ENCODE measurements at places on chromosomes 12 and 14.

DNA sequence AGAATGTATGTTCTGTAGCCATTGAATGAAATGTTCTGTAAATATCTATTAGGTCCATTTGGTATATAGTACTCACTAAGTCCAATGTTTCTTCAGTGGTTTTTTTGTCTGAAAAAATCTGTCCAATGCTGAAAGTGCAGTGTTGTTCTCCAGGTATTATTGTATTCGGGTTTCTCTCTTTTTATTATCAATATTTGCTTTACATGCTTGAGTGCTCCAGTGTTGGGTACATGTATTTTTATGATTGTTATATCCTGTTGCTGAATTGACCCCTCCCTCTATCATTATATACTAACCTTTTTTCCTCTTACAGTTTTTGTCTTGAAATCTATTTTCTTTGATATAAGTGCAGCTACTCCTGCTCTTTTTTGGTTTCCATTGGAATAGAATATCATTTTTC is 382.2 kb downstream of the CCER1 start:
- DNase-seq, result no peak

DNA sequence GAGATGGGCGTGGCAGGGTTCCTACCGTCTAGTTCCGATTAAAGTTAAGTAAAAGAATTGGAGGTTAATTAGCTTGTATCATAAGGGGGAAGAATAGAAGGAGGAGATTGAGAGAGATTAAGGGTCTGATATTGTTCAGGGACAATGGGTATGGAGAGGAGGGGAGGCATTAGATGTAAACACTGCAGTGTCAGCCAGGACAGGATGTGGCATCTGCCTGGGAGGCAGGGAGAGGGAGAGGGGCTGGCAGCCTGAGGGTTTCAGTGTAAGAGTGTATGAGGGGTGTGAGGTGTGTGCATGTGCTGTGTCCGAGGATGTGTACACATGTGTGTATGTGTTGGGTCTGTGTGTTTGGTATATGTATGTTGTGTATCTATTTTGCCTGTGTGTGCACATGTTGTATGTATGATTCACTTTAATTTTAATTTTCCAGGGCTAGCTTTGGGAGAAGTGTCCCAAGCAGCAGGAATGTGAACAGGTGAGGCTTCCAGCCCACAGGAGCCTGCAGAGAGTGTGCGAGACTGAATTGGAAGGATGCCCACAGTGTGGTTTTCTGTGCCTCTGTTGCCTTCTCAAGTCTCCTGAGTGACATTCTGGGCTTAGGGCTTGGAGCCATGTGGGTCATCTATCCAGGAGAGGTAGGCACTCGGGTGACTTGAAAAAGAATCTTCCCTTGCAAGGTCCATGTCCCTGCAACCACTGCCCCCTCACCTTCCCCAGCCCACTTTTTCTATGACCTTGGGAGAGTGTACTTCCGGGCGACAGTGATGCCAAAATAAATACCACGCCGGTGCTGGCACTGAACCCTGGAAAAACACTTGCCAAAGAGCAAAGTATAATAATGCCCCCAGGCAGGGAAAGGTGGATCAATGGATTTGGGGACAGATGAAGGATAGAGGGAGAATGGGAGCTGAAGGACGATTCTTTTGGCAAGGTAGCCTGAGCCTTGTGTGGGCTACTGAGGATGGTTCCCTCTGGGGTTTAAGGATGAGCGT is 36.8 kb upstream of the DCD start:
- DNase-seq, result no peak

DNA sequence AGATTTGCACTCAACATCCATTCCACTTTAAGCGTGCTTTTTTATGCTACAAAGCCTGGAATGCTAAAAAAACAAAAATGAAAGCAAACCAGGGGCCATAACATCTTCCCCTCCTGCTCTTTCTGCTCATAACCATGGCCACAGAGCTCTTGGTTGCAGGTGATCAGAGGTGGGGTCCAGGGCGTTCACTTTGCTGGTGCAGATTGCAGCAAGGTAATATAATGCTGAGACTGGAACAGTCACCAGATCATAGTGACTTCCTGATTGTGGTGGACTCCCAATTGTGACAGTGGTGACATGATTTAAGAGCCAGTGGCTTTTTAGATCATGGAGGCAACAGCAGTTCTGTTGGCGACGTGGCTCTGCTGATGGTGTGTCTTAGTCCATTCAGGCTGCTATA is 115.0 kb upstream of the CPM start:
- no peak for DNase-seq

- no peak for DNase-seq
Measured at GRCh38 chr14:35386673-35387125, 17.9 kb downstream of the NFKBIA start.

GRCh38 chr14:38611928-38612327 is 356.0 kb upstream of the CLEC14A start:
- no peak for DNase-seq

GRCh38 chr14:48735607-48736006 is 850.6 kb downstream of the RPS29 start:
- no peak for DNase-seq

- DNase-seq, result no peak
Measured at GRCh38 chr14:51327376-51327775, 87.3 kb downstream of the TMX1 start.

GRCh38 chr12:52673713-52674432 is 6.3 kb downstream of the KRT1 start:
- no peak for DNase-seq

GRCh38 chr12:31928246-31929026 is 30.8 kb upstream of the RESF1 start:
- DNase-seq, result no peak

DNA sequence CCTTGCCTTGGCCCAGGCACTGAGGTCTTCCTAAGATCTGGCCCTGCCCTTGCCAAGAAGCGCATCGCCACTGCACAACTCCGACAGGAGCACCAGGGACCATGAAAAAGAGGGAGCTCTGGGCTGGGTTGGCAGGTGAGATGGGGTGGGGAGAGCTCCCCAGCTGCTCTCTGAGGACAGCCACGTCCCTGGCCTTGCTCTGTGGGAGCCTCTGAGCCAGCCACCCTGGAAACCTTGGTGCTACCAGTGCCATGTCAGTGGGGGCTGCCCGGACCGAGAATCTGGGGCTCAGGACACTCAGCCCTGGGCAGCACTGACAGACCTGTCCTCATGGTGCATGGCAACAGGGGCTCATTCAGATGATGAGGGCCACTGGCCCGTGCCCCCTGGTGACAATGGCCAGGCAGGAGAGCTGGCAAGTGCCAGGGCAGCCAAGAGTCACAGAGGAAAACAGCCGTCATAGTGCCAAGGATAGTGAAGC is 134.8 kb downstream of the ZFP36L1 start:
- peak; percentile 11 for DNase-seq

DNA sequence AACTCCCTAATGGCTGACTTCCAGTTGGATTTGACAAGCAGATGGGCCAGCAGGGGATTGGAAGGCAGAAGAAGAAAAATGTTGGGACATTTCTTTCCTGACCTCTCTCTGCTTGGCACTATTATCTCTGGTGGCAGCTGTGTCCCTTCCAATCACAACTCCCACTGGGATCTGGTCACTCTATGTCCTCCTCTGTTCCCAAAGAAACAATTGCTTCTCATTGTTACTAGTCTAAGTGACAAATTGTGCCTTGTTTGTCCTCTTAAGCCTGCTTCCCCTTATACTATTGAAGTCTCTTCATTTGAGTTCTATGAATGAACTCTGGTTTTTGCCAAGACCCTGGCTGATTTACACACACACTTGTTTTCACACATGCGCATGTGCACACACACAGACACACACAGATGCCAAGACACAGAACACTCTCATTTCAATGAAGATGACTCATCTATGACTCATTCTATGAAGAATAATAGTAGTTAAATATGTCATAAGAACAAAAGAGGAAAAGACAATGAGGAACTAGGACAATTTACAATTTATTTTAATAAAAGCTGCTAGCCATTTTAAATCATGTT is 83.0 kb upstream of the FAR2 start:
- peak; percentile 14 for DNase-seq

GRCh38 chr12:78732481-78732880 is 132.1 kb upstream of the SYT1 start:
- DNase-seq, result no peak

GRCh38 chr12:93813972-93814821 is 137.0 kb downstream of the CRADD start:
- peak; percentile 98 for DNase-seq

DNA sequence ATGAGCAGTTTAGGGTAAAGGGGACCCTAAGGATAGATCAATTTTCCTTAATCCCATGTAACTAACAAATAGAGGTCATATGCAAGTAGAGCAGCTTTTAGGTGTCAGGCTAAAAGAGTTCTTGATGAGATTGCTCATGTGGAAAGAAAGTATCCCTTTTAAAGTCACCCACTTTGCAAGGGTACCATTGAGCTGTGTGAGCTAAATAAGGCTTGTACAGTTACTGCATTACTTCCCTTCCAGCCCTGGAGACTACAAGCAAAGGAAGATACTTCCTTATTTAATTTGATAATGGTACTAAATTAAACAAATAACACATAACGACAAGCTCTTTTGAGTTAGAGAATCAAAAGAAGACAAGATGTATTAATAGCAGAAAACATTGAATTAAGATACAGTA is 191.7 kb downstream of the TMX1 start:
- DNase-seq, result no peak

GRCh38 chr12:30092983-30093617 is 309.4 kb upstream of the TMTC1 start:
- DNase-seq, result no peak

DNA sequence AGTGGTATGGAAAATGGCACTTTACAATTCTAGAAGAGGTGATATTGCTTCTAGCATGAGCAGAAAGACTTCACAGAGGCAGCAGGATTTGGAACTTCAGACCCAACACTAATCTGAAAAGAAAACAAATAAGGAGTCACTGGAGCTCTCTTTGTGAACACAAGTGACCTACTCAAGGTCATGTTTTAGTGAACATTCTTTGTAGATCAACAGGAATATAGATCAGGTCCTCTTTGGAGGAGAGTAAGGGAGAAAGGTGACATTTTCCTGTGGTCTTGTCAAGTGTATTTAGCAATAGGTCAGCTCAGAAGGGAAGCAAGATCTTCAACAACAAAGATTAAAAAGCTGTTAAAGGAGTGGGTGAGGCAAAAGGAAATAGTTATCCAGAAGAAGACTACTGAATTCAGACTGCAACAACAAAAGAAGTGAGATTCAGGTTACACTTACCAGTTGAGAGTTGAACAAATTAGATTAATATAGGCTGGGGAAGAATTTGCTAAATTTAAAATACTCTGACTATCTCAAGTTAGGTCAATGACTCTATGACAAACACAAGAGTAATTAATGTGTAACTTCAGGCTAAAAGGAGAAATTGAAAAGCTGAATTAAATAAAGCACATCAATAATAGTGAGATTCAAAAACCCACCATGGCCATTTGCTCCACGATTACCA is 528.2 kb downstream of the RPS29 start:
- DNase-seq, result no peak

DNA sequence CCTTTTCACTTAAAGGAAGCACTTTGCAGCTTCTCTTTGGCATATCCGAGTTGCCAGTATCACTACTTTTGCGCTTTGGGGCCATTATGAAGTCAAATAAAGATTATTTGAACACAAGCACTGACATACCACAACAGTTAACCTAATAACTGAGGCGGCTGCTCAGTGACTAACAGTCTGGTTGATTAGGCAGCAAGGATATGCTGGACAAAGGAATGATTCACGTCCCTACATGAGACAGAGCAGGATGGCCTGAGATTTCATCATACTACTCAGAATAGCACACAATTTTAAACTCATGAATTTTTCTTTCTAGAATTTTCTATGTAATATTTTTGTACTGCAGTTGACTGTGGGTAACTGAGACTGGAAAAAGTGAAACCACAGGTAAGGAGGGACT is 56.9 kb upstream of the E2F7 start:
- no peak for DNase-seq

DNA sequence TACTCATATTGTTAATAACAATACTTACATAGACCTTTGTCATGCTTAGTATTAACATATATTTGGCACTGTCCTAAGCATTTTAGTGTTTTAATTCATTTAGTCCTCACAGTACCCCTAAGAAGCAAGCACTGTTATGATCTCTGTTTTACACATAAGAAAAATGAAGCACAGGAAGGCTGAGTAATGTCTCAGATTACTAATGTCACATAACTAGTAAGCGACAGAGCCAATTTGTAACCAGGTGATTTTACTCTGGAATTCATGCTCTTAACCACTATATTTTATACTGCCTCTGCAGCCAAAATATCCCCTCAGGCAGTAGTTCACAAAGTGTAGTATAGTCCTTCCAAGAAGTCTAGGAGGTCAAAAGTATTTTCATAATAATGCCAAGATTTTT is 20.3 kb downstream of the TMEM253 start:
- DNase-seq, result no peak

GRCh38 chr12:52826611-52827498 is 7.3 kb downstream of the KRT79 start:
- DNase-seq, result no peak

DNA sequence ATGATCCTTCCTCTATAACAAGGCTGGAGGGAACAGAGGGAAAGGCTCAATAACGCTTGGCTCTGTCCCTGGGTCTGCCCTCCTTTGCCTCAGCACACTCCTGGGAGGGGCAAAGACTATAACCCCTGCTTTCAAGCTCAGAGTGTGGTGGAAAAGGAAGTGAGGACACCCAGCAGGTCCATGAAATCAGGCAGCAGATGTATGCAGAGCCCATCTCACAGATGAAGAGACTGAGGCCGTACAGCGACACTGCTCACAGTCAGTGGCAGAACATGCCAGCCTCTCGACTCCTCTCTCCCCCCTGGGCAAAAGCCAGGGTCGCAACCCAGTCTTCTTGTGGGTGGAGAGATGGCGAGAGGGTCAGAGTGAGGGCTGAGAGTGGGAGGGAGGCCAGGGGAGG is 39.8 kb downstream of the SLC6A12 start:
- DNase-seq, result no peak

DNA sequence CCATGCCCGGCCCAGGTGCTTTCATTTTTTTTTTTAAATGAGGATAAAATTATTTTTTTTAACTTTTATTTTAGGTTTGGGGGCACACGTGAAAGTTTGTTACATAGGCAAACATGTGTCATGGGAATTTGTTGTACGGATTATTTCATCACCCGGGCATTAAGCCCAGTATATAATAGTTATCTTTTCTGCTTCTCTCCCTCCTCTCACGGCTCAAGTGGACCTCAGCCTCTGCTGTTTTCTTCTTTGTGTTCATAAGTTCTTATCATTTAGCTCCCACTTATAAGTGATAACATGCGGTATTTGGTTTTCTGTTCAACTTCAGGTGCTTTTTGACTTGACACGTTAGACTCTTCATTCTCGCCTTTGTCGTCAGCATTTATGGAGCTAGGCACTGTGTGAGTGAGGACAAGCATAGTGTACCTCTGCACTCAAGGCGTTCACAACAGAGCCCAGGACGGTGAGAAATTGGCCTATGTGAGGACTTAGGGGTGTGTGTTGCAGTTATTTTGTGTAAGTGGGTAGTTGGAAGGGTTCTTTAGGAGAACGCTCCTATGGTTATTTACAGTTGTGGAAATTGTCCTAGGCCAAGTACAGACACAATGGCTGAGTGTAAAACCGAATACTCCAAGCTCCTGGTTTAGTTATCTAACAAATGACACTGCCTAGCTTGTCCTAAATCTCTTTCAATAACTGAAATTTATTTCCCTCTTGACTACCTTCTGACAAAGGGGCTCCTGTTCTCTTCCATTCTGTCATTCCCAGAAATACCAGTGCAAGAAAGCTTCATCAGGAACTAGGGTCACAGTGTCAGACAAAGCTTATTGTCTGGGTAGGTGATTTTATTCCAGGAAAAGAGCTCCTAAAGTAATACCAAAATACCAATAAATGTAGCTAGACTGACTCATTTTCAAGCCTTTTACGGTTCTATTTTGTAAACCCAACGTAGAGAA is 200.5 kb upstream of the PRICKLE1 start:
- no peak for DNase-seq

All from lung (tissue), 17 donors.